ENCODE measurements at places on chromosomes 1 and 21. TPM values are rescaled to one million over a fixed set of nuclear protein-coding genes. Genes with fewer than 3 reads are reported as not detected.
A peak's percentile ranks its signal among the peaks of the same experiment; 100 is the strongest.

GRCh38 chr1:182189535-182190066, 128.1 kb upstream of the ZNF648 start:
- DNase-seq = no peak
- H3K4me3 ChIP-seq = no peak overlapping the region
- H3K27ac ChIP-seq = no peak overlapping the region
- H3K27me3 ChIP-seq = no peaks in the 10 kb centered on the region
- no peaks in the 10 kb centered on the region for H3K4me1 ChIP-seq

GRCh38 chr1:210553711-210554110, 225.0 kb downstream of the HHAT start:
- no peak overlapping the region for H3K4me3 ChIP-seq
- no peaks in the 10 kb centered on the region for H3K27me3 ChIP-seq
- H3K36me3 ChIP-seq = no peaks in the 10 kb centered on the region

GRCh38 chr1:241627453-241628259, 12.5 kb downstream of the CHML start:
- H3K4me1 ChIP-seq = no peaks in the 10 kb centered on the region
- no peak for DNase-seq
- no peak overlapping the region for H3K27ac ChIP-seq
- no peak overlapping the region for H3K4me3 ChIP-seq
- H3K27me3 ChIP-seq = no peaks in the 10 kb centered on the region

DNA sequence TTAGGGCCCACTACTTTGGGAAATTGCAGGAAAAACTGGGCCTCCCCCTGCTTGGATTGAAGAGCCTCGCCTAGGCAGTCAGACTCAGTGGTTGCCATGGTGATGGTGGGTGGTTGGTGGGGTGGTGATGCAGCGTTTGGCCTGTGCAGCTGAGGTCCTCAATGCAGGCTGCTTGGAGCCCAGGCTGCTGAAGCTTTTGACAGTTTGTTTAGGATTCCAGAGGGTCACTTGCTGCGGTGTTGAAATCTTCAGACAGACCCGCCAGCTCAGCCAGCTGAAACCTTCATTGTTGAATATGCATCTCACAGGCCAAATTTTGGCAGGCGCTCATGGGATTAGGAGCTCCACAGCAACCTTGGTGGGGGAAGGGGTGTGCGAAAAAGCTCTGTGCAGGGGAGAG, 67.9 kb downstream of the CACNA1E start:
- H3K27ac ChIP-seq = no peak overlapping the region
- peak; percentile 53 for DNase-seq
- H3K36me3 ChIP-seq = no peaks in the 10 kb centered on the region
- H3K4me3 ChIP-seq = no peak overlapping the region
- H3K27me3 ChIP-seq = no peaks in the 10 kb centered on the region

DNA sequence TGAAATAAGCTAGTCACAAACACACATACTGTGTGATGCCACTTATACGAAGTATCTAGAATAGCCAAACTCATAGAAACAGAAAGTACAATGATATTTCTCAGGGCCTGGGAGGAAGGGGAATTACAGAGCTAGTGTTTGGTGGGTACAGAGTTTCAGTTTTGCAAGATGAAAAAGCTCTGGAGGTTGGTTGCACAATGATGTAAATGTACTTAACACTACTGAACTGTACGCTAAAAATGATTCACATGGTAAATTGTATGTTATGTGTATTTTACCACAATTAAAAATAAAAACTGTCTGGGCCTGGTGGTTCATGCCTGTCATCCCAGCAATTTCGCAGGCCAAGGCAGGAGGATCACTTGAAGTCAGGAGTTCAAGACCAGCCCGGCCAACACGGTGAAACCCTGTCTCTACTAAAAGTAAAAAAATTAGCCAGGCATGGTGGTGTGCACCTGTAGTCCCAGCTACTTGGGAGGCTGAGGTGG, 15.3 kb upstream of the FHAD1 start:
- H3K36me3 ChIP-seq = no peaks in the 10 kb centered on the region
- no peak overlapping the region for H3K27ac ChIP-seq
- H3K27me3 ChIP-seq = no peaks in the 10 kb centered on the region

IQCC gene
- 0.88 TPM for total RNA-seq

ZBTB7B gene
- total RNA-seq = 412 TPM

FCRL2 gene
- total RNA-seq = 0.53 TPM

GRCh38 chr1:176701151-176701866, 238.3 kb downstream of the PAPPA2 start:
- no peaks in the 10 kb centered on the region for H3K36me3 ChIP-seq
- no peak for DNase-seq
- no peaks in the 10 kb centered on the region for H3K4me1 ChIP-seq
- no peak overlapping the region for H3K27ac ChIP-seq

DIO1 gene
- total RNA-seq = not detected

SYTL1 gene
- total RNA-seq = 9.5 TPM

GRCh38 chr21:46219591-46220239, 8.9 kb downstream of the LSS start:
- H3K27me3 ChIP-seq = no peaks in the 10 kb centered on the region
- no peaks in the 10 kb centered on the region for H3K36me3 ChIP-seq
- H3K27ac ChIP-seq = no peak overlapping the region
- peak; percentile 29 for DNase-seq

LCE2B gene
- not detected for total RNA-seq

GRCh38 chr21:42983103-42983502, 8.7 kb downstream of the PKNOX1 start:
- H3K27ac ChIP-seq = no peak overlapping the region
- H3K4me3 ChIP-seq = no peak overlapping the region

S100B gene
- total RNA-seq = 9.1 TPM

GRCh38 chr1:62218604-62219003, 24.0 kb downstream of the L1TD1 start:
- H3K4me3 ChIP-seq = no peak overlapping the region
- H3K27ac ChIP-seq = no peak overlapping the region
- no peak for DNase-seq
- no peaks in the 10 kb centered on the region for H3K36me3 ChIP-seq

- DNase-seq = no peak
- H3K27me3 ChIP-seq = no peaks in the 10 kb centered on the region
- H3K36me3 ChIP-seq = no peaks in the 10 kb centered on the region
- no peak overlapping the region for H3K4me3 ChIP-seq
- no peaks in the 10 kb centered on the region for H3K4me1 ChIP-seq
- no peak overlapping the region for H3K27ac ChIP-seq
These were observed 197.6 kb upstream of the UBE2U start for GRCh38 chr1:64005801-64006200.

- peaks cover 5% of the 10 kb centered on the region for H3K4me1 ChIP-seq
- no peaks in the 10 kb centered on the region for H3K27me3 ChIP-seq
- no peak overlapping the region for H3K4me3 ChIP-seq
- no peak overlapping the region for H3K27ac ChIP-seq
These were observed 43.6 kb downstream of the FAAH start for GRCh38 chr1:46437723-46438122.

Data from Peyer's patch (tissue), 4 donors.